Astrocyte of the cerebellum (primary cell): ENCODE measurements at places on chromosomes 3 and 15.

GRCh38 chr3:53646723-53647122, 152.3 kb downstream of the CACNA1D start:
- no peak for DNase-seq

DNA sequence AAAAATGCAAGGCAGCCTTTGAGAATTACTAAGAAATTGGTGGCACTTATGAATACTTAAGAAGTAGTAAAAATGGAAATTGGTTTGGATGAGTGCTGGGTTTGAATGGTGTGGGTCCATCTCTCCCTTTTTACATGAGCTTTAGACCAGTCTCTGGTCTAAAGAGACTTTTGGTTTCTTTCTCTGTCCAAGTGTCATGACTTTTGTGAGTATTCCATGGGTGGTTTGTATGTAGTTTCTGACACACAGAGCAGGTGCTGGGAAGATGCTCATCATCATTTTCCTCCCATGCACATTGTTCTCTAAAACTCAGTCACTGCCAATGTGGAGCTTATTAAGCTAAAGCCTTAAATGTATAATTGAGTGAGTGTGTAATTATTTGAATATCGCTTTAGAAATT, 63.5 kb downstream of the KAT2B start:
- DNase-seq, result no peak

DNA sequence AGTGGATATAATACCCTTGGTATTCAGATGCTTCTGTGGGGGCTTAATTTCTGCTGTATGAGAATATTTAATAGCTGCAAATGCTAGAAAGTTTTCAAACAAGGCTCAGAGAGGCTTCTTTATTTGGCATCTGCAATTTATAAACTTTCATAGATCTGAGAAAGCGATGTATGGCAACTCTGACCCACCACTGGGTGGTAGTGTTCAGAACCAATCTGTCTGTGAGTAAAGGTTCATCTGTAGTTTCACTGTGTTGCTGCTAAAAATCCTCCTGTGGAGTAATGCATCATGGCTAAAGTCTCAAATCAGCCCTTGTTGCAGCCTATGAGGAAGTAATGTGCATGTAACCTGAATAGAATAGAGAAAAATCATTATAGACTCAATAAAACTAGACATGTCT, 47.4 kb downstream of the CLSTN2 start:
- peak; percentile 3 for DNase-seq

- no peak for DNase-seq
Observed at GRCh38 chr15:68993276-68993675, 21.2 kb upstream of the NOX5 start.

DNA sequence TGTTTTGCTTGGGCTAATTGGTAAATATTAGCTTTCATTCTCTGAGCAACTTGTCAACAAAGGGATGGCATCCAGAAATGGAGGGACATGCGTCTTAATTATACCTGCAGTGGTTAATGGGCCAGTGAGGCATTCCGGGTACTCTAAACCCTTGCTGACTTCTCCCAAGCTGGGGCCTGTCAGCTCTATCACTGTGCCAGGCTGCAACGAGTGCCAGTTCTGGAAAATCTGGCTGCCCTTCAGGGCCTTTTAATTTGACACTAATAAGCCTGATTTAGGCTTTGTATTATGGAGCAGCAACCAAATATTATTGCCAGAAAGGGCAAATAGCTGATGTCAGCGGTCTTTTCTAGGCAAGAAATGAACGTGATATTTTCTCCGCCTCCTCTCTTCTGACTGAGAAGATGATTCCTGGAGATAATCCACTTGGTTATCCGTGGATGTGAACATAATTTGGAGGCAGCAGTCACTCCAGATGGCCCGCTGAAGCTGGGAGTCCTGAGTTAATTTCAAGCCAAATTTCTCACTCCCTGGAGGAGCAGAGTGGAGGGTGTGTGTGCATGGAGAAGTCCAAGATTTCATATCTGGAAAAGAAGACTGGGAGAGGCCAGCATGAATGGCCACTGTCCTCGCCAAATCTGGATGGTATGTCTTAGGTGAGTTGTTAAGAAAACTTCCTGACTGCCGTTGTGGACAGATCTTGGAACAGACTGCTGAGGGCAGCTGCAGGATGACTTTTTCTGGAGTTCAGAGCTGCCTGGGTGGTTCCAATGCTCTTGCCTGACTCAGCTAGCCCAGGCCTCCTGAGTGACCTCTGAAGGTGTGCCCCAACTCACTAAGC, 44.4 kb upstream of the PSMD6 start:
- DNase-seq, result no peak

GRCh38 chr3:170475092-170475685, 56.5 kb downstream of the CLDN11 start:
- DNase-seq, result no peak
